IPS-NIHi11 (cell line): ENCODE measurements at places on chromosomes 4 and X.

GRCh38 chrX:6768881-6769280 is 234.0 kb upstream of the VCX3A start:
- no peak for DNase-seq

- no peak for DNase-seq
Observed at GRCh38 chr4:66840178-66840577, 705.1 kb downstream of the CENPC start.

DNA sequence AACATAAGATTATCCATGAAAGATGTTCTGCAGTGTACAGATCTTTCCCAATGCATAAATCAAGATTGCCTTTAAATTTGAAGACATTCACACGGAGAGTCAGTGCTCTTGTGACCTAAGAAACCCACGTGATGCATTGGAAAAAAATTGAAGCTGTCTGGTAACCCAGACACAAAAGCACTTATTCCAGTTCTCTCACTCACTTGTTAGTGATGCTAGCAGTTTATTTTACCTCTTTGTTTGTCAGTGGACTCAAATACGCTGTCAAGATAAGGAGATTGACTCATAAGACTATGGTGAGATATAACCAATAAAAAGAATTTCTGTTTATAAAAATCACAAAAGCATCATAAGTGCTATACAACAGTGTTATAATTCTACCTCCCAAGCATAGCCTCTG is 245.8 kb upstream of the SMIM31 start:
- no peak for DNase-seq

DNA sequence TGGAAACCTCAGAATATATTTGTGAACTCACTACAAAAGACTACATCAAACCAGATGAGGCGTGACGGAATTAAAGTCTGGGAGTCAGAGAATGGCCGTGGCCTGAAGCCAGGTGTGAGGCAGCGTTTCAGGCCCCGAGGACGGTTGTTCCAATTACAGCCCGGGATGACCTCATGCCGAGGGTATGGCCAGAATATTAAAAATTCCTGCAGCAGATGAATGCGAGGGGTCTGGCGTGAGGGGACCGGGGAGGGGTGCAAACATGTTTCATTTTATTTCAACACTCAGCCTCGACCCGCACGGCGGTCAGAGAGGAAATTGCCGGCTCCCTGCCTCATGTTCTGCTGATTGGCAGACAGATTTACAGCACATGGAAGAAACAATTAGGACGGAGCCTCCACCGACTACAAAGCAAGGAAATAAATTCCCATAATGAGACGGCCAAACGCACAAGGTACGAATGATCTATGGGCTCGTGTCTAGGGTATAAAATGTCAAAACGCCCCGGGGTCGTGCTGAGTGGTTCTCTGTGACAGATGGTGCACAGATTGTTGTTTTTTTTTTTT is 289.7 kb downstream of the SHOX start:
- DNase-seq, result no peak

- no peak for DNase-seq
Observed at GRCh38 chr4:89511776-89512175, 204.2 kb upstream of the GPRIN3 start.

DNA sequence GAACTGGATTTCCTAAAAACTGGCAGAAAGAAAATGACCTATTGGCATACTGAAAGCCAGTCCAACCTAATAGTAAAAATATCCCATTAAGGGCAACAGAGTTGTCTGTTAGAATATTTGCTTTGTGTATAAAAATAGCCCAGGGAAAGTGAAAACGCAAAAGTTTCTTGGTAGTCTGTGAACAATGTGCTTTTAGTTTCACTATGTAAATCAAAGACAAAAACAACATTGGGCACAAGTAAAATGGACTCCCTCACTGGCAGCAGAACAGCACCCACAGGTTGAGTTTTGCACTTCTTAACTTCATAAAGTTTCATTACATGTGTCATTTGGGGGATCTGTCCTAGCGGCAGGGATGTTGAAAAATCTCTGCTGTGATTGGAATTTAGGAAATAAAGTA is 4.3 kb upstream of the FGG start:
- no peak for DNase-seq

DNA sequence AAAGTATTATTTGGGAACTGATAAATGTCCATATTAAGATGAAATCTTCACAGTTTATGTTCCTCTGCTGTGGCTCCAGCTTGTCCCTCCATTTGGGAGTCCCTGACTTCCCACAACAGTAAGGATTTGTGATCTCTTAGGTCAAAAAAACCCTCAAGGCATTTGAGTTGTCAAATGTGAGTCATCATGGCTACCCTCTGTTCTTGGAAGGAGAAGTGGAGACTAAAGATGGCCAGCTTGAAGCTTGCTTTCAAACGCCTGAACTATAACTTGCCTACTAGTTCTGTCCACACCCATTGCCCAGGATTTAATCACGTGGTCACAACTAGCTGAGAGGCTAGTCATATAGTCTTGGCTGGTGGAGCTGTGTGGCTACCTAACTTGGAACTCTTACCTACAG is 107.8 kb downstream of the CCNG2 start:
- no peak for DNase-seq

DNA sequence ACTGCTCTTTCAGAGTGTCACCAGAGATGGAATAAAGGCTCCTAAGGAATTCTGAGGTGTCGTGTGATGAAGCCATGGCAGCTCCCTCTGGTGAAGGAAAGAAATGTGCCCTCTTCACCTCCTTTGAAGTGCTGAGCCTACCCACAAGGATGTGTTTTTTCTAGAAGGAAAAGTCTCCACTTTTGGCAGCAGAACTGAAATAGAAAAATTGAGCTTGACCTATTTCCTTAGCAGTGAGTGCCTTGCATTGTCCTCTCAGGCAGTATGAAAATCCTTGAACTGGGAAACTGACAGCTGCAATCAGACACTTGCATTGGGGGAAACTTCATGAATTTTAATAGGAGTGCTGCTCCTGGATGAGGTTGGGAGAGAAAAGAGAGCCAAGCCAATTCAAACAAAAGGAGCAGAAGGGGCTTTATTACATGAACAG is 95.2 kb downstream of the DCLK2 start:
- DNase-seq, result no peak

DNA sequence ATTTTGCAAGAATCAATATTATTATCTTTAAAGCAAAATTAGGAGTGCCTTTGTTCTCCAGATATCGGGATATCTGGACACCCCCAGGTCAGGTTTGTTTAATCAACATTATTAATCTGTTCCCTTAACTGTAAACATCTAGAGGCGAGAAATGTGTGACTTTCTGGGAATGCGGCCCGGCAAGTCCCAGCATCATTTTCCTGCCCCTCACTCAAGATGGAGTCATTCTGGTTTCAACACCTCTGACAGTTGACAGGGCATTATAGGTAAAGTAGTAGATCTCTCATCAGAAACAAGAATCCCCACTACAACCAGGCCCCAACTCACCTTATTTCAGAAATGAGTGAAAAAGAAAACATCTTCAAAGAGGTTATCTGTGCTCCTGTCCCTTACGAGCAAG is 331.6 kb upstream of the ZFP42 start:
- DNase-seq, result no peak

DNA sequence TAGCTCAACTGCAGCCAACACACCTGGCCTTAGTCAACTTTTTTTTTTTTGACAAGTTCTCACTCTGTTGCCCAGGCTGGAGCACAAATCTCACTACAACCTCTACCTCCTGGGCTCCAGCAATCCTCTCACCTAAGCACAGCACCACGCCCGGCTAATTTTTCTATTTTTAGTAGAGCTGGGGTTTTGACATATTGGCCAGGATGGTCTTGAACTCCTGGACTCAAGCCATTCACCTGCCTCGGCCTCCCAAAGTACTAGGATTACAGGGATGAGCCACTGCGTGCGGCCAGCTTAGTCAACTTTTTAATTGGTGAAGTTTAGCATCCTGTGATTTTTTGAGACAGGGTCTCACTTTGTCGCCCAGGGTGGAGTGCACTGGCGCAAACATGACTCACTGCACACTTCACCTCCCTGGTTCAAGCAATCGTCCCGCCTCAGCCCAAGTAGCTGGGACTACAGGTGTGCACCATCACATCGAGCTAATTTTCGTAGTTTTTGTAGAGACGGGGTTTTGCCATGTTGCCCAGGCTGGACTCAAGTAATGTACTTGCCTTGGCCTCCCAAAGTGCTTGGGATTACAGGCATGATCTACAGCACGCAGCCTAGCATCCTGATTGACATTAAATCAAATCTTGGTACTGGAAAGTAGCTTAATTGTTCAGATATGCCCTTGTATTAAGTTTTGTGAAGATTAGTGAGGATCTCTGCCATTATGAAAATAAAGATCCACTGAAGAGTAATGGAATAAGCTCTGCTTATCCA is 8.3 kb downstream of the HNRNPDL start:
- DNase-seq, result no peak

- DNase-seq, result no peak
Observed at GRCh38 chr4:138055890-138056289, 186.3 kb downstream of the SLC7A11 start.
